ENCODE measurements at places on chromosomes 16 and 17.

DNA sequence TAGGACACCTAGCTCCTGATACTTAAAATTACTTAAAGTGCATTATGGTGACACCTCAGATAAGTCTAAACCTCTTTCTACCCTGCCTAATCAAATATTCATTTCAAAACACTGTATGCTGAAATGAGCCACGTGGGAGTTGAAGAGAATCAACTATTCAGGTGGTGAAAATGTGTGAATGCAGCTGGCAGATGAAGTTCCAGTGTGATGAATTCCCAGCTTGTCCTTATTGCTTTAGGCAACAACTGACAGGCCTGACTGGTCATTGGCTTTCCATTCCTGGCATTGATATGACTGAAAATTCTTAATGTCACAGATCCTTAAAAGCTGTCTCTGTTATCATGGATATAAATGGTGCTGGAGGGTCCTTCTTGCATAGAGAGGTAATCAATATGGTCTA is 301.9 kb upstream of the TBX2 start:
- no peak for DNase-seq

DNA sequence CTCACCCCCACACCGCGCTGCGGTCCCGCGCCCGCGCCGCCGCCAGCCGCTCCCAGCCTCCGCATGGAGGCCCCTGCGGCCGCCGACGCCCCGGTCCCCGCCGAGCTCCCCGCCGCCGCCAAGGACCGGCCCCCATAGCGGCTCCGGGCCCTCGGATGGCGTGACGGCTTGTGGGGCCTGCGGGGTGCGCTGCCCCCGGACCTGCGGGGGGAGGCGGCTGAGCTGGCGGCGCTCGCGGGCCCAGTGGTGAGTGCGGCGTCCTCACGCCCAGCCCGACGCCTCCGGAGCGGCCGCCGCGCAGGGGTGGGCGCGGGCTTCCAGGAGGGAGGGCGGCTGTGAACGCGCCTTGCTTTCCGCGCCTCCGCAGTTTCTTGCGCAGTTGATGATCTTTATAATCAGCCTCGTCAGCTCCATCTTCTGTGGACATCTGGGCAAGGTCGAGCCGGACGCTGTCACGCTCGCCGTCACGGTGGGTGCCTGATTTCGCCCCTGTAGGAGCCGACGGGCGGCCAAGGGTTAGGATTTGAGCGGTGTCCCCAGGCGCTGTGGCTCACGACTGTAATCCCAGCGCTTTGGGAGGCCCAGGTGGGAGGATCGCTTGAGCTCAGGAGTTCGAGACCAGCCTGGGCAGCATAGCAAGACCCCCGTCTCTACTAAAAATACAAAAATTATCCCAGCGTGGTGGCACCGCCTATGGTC is 46.4 kb downstream of the SLC47A1 start:
- no peak for DNase-seq

GRCh38 chr16:68009157-68009735 is 6.5 kb downstream of the DPEP2NB start:
- DNase-seq: no peak

- no peak for DNase-seq
Observed at GRCh38 chr16:9462984-9463383, 371.5 kb downstream of the HAPSTR1 start.

- DNase-seq: no peak
Observed at GRCh38 chr16:11410376-11411058, 65.3 kb downstream of the RMI2 start.

- no peak for DNase-seq
Observed at GRCh38 chr16:24394341-24394740, 138.2 kb downstream of the CACNG3 start.

DNA sequence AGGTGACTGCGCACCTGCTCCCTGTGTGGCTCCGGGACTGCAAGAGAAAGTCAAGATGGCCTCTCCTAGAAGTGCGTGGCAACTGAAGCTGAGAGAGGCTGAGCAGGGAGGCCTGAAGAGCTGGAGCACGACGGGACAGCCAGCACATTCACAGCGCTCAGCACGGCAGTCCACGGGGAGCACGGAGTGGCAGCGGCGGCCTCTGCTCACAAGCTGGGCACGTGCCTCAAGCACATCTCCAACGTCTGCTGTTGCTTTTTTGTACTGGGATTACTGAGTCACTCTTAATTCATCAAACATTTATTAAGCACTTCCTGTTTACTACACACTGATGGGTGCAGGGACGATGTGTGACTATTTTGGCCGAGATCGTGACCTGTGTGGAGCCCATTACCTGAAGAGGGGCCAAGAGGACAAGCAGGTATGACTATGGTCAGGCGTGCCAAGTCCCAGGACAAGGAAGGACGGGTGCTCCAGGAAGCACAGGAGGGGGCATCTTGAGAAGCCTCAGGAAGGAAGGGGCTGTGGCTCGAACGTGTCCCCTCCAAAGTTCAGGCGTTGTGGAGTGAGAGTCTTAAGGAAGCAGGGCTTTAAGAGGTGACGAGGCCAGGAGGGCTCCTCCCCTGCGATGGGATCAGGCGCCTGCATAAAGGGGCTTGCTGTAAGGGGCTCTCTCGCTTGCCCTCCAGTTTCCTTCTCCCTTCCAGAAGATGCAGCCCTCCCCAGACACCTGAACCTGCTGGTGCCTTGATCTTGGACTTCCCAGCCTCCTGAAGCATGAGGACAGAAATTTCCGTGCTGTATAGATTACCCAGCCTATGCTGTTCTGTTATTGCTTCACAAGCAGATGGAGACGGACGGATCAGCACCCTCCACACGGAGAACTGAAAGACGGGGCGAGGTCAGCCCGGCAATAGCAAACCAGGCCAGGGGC is 105.8 kb downstream of the ADCY9 start:
- no peak for DNase-seq

- no peak for DNase-seq
Observed at GRCh38 chr16:57077714-57078113, 14.7 kb upstream of the CPNE2 start.

- DNase-seq: no peak
Observed at GRCh38 chr17:4049546-4049945, 85.3 kb upstream of the ATP2A3 start.

GRCh38 chr17:70268383-70268782 is 99.1 kb downstream of the KCNJ2 start:
- no peak for DNase-seq

GRCh38 chr17:30477083-30477773 is at the start of gene GOSR1:
Gene GOSR1, plus strand, starts transcription at chr17:30477408. Its CDS starts 26 bp downstream, at chr17:30477434.
- peak; percentile 86 for DNase-seq

GRCh38 chr17:45236282-45236606 is 14.6 kb downstream of the FMNL1 start:
- DNase-seq: no peak

DNA sequence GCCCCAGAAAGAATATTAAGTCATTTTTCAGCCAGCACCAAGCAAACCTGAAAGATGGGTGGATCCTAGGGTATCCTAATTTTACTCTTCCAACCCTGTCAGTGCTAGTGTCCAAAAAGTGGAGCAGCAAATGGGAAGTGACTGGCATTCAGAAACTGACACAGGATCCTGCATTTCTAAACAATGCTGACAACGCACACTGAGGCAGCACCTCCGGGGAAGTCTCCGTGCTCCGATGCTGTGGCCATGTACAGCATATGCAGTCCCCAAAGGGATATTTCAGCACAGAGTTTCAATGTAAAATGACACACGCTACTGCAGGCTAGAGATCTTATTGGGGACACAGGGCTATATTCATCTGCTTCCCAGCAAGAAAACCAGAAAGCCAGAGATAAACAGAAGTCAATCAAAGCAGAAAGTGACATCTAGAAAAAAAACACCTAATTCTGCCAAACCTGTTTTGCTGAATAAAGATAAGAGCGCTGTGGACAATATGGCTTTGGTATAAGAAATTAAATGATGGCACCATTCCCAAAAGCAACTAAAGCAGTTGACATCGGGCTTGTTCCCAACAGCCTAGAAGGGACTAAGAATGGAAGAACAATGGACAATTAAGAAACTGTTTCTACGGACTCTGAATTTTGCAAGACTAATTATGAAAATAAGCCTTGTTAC is 17.3 kb downstream of the XYLT1 start:
- no peak for DNase-seq

DNA sequence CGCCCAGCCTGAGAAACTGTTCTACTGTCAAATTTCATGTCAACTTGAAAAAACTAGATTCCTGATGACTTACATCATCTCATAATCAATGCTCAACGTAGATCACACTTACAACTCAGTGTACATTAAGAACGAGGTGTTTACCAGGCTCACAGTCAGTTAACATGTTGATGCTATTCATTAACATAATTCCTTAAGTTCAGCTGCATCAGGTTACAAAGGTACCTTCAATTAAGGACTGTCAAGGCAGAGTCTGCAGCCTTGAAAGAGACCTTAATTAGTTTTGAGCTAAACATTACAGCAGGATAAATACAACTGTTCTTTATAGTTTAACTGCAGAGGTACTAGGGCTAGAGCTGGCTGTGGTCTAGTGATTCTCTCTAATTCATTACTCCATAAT is 1.9 kb downstream of the GNA13 start:
- DNase-seq: no peak

- no peak for DNase-seq
Observed at GRCh38 chr17:15513058-15513791, 45.8 kb upstream of the CDRT4 start.

DNA sequence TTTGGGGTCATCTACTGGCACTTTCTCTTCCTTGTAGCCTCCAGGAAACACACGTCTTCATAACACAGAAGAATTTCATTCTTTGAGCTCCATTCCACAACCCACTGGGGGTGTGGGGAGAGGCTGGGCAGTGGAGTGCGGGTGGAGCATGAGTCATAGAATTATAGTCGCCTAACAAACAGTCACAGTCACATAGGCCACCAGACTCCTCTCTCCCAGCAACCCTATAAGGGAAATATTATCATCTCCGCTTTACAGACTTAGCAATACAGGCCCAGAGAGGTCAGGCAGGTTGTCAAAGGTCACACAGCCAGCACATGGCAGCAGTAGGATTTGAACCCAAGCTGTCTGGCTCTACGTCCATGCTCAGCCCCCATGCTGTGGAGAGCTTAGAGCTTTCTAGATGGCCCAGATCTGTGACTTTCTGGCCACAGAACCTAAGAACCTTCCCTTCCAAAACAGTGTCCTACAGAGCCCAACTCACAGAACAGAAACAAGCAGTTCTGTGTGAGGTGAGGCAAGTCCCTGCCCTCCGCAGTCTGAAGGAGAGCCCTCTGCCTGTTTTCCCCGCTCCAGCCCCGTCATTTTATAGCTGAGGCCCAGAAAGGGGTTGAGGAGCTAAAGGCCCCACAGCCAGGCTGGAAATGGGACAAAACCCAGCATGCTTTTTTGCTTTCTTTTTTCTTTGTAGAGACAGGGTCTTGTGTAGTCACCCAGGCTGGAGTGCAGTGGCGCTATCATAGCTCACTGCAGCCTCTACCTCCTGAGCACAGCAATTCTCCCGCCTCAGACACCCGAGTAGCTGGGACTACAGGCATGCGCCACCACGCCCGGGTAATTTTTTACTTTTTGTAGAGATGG is 10.7 kb upstream of the LITAF start:
- no peak for DNase-seq

- DNase-seq: no peak
Observed at GRCh38 chr17:67672592-67673335, 45.0 kb upstream of the NOL11 start.

- DNase-seq: no peak
Observed at GRCh38 chr17:59097876-59098275, 8.8 kb downstream of the TRIM37 start.

DNA sequence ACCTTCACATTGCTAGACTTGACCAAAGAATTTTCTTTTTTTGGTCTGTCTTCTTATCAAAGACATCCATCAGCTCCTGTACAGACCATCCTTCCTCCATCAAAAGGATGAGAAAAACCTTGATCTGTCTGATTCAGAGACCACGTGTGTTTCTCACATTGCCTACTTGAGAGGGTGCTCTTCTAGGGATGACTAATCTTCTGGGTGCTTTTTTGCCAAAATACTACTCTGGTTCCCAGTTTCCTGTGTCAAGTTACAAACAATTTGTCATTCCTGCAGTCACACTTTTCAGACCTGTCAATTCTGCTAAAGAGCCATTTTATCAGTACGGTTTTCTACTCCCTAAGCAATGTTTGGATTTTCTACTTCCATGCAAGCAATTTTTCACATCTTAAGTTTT is 492.2 kb downstream of the CDH11 start:
- DNase-seq: no peak

DNA sequence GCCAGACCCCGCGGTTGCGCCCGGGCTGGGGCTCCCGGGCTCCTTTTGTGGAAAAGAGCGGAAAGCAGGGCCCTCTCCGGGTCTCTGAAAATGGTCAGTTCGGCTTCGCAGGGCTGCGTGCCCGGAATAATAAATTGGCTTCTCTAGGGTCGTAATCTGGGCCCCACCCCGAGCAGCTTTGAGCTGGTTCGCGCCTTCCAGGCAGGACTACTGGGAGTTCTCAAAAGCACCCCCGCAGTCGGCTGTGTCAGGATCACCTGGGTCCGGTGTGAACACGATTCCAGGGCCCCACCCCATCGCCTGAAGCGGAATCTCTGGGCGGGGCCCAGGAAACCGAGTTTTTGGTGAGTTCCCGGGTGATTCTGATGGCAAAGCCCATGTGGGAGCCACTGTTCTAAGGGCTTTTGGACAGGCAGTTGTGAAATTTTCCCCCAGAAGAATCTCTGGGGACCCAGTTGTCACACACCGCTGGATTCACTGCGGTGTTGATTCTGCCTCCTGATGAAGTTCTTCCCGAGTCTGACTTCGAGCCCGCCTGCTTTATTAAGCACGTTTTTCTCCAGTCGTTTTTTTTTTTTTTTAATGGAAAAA is 77.0 kb downstream of the MRC2 start:
- DNase-seq: no peak

- DNase-seq: no peak
Observed at GRCh38 chr17:39227364-39227919, 1.7 kb upstream of the STAC2 start.

DNA sequence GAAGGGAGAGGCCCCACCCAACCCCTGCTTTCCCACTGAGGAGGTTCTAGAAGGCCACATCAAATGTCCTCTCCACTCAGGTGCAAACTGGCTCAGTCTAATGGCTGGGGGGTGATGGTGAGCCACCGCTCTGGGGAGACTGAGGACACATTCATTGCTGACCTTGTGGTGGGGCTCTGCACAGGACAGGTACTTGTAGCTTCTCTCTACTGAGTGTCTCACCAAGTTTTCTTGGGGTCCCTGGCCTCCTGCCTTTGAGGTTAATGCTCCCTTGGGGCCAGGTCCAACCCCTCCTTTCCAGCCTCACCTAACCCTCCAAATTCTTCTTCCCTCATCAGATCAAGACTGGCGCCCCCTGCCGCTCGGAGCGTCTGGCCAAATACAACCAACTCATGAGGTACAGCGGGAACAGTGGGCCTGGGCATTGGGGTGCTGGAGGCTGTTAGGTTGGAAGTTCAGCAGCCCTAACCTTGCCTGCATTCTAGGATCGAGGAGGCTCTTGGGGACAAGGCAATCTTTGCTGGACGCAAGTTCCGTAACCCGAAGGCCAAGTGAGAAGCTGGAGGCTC is 5.7 kb downstream of the ENO3 start:
- no peak for DNase-seq

DNA sequence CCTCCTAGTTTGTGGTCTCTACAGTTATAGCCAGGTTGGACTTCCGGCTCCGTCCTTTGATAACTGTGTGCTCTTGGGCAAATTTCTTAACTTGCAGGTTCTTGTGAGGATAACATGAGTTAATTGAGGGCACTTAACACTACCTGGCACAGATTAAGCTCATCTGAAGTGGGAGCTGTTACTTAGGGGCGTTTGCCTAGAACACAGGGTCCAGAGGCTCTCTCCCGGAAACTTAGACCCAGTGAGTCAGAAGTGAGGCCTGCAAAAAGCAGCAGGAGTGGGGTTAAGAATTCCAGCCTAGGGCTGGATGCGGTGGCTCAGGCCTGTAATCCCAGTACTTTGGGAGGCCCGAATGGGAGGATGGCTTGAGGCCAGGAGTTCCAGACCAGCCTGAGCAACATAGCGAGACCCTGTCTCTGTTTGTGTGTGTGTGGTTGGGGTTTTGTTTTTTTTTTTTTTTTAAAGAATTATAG is 1.4 kb downstream of the MVP start:
- no peak for DNase-seq

Data from activated CD8-positive, alpha-beta memory T cell treated with anti-CD3 and anti-CD28 coated beads for 4 hours (primary cell).